ENCODE measurements at places on chromosomes 1 and 21.

DNA sequence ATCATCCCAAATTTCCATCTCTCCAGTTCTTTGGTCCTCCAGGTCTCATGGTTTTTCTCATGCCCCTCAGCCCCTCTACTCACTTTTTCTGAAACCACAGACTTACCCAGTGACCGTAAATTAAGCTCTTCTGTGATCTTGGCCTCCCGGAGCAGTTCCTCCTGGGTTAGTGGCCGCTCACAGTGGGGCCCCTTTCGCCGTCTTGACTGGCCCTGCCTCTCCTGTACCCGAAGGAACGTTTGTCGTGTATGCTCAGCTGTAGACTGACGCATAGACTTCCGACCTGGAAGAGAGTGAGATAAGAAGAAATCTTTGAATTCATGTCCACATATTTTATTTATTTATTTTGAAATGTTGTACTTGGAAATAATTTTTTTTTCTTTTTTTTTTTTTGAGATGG, 5.8 kb downstream of the VPS72 start:
- DNase-seq: no peak

- no peak for DNase-seq
Measured at GRCh38 chr1:168454211-168454815, 89.5 kb downstream of the XCL2 start.

GRCh38 chr1:200704986-200705500, 33.6 kb upstream of the CAMSAP2 start:
- DNase-seq: no peak

DNA sequence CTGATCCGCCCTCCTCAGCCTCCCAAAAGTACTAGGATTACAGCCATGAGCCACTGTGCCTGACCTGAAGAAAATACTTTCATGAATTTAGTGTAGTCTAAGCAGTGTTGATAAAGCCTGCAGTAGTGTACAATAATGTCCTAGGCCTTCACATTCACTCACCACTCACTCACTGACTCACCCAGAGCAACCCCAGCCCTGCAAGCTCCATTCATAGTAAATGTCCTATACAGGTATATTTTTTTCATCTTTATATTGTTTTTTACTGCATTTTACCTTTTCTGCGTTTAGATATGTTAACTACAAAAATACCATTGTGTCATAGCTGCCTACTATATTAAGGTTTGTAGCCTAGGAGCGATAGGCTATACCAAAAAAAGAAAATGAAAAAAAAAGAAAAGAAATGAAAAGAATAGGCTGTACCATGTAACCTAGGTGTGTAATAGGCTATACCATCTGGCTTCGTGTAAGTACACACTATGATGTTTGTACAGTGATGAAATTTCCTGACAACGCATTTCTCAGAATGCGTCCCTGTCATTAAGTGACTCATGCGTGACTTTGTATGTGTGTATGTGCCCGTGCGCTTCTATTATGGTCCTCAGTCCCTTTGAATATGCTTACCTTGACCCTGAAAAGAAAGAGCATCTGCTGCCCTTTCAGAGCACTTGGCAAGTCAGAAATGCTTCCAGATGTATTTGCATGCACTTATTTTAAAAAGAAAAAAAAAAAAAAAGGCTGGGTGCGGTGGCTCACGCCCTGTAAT, 9.2 kb upstream of the SLAMF8 start:
- no peak for DNase-seq

DNA sequence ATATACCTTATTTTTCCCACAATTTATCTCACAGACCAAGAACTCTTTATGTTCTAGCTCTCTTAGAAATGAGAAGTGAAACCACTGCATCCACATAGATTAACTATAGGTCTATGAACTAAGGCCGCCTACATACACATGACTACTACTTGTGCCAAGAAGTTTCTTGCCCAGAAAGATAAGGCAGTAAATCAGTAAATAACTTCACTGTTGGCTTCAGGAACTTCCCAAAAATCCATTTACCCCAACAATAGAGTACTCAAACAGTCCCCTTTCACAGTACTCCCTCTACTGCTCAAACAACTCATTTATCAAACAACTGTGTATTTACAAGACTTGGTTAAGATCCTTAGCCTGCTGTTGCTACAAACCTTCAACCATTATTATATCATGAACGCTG, 96.5 kb downstream of the NME7 start:
- DNase-seq: no peak

All from hepatic stellate cell (primary cell).